ENCODE measurements at places on chromosomes 1 and 21.
A peak's percentile ranks its signal among the peaks of the same experiment; 100 is the strongest.

- no peak for ATAC-seq
Observed at GRCh38 chr1:98550076-98550475, 111.4 kb upstream of the SNX7 start.

DNA sequence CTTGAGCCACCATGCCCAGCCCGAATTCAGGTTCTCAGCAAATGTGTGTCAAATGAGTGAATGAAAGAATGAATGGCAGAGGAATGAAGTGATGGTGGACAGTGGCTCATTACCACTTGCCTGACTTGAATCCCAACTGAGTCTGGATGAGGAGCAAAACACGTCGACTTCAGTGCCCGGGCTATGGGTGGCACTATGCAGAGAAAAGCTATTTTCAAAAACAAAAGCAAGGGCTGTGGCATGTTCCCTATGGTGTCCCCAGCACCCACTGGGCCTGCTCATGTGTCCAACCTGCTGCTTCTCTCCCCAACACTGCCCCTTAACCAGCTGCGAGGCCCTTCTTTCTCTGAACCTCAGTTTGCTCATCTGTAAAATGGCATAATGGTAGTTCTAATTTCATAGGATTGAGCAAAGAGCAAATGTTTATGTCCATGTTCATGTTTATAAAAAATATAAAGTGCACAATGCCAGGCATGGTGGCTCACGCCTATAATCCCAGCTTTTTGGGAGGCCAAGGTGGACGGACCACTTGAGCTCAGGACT is 4.3 kb upstream of the MAD2L2 start:
- ATAC-seq = no peak

DNA sequence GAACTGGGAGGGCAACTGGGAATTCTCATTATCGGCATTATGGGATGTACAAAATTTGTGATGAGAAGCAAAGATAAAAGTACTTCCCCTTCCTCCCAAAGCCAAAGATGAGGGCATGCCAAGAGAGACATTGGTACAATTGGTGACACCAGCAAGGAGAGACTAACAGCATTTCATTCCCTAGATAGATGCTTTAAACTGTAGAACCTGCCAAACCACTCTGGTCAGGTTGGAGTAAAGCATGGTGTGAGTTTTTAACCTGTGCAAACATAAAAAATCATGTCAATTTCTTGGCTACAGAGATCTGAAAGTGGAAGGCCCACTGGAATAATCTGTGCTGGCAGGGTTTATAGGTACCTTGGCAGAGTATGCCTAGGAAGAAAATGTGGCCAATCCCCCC is 19.4 kb downstream of the CTXND2 start:
- ATAC-seq = no peak

GRCh38 chr1:203621559-203622262 is 4.9 kb upstream of the ATP2B4 start:
- ATAC-seq = peak; percentile 80

DNA sequence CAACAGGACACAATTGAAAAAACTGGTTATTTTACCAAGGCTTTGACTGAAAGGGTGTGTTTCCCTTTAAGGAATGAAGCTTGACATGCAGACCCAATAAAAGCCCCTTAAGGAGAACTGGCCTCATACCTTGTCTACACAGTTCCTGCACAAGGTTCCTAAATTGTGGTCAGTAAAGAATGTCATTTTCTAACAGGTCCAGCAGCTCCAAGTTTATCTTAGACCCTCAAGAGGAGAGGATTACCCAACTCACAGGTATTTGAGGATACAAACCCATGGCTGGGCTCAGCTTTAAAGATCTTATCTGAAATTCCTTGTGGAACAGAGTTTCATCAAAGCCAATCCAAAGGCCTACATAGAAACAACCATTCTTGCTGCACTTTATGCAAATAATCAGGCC is 31.4 kb upstream of the CBR3 start:
- ATAC-seq = no peak

GRCh38 chr1:230681599-230681998 is 32.3 kb downstream of the AGT start:
- peak; percentile 53 for ATAC-seq

DNA sequence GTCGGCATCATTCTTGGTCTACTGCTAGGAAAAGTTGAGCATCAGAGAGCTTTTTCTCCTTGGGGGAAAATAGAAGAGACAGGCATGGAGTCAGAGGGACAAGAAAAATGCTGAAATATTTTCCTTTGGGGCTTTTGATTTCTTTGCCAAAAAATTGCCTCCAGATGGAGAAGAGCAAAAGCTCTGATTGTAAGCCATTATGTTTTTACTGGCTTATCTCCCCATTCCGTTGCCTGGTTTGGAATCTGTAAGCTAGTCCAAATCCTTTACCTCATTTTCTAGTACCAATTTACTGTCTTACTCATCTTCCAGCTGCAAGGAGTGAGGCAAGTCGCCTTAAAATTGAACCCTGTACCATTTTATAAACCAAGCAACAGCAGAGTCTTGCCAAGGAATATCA is 23.3 kb upstream of the NBL1 start:
- ATAC-seq = no peak

GRCh38 chr1:230170153-230170547 is 103.1 kb downstream of the GALNT2 start:
- ATAC-seq = no peak

DNA sequence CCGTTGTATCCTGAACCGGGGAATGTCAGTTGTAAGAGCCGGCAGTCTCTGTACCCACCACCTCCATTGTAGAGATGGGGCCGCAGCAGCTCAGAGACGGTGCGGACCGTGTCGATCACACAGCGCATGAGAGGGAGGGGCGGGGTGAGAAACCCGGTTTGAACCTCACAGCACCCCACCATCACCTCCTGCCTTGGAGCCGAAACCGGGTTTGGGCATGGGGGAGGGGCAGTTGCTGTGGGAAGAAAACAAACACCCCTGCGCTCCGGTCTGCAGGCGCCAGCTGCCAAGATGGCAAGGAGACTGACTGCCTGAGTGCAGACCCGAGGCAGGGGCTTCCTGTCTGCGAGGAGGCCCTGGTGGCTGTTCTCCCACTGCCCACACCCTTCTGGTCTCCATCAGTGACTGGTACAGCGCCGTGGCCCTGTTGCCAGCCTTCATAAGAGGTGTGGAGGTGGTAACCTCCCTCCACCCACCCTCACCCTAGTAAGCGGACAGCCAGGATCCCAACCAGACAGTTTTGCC is 69.2 kb upstream of the SSBP3 start:
- peak; percentile 63 for ATAC-seq

DNA sequence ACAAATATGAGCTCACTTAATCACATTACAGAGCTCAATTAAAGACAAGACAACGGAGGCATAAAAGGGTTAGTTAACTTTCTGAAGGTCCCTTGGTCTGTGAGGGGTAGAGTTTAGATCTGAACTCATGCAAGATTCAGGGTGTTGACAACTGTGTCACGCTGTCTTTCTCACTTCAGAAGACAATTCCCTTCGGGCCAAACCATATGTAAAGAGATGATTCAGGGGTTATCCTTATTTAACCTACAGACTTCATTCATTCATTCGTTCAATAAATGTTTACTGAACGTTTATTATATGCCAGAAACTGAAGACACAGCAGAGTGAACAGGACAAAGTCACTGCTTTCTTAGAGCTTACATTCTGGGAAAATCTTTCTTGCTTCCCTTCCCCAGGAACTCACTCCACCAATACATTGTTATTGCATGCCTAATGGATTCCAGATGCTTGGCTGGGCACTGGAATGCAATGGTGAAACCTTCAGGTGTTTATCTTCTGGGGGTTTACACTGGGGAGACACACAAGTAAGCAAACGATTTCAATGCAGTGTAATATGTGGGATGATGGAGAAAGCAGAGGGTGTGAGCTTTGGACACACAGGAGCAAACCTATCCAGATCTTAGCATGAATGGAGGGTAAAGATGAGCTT is 6.4 kb downstream of the XCL1 start:
- no peak for ATAC-seq

DNA sequence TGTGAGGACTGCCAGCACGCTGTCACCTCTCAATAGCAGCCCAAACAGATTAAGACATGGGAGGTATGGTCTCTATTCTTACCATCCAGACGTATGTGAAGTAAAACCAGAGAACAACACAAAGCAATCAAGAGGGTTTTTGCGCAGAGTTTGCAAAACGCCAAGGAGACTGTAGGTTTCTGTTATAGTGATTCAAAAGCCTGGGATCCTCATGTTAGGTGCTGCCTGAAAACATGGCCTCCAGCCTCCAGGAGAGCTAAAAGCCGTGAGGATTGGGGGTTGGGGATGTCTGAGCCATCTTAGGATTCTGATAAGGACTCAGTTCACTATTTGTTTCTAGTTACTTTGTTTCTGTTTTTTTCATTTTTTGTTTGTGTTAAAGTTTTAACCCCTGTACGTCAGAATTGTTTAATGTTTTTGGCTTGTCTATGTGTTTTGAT is 4.2 kb upstream of the CCT8 start:
- ATAC-seq = no peak

All from activated T-helper 17 cell treated with anti-CD3 and anti-CD28 coated beads, Interleukin-2, amount 50 U/mL, for 72 hours (primary cell).